ENCODE measurements at places on chromosomes 13 and 19. TPM values are rescaled to one million over a fixed set of nuclear protein-coding genes. Genes with fewer than 3 reads are reported as not detected.

GRCh38 chr13:96726651-96727050, 267.6 kb downstream of the OXGR1 start:
- H3K4me1 ChIP-seq, result no peaks in the 10 kb centered on the region
- no peak overlapping the region for H3K4me3 ChIP-seq
- H3K27ac ChIP-seq, result no peak overlapping the region

GRCh38 chr13:31957772-31958171, 73.8 kb upstream of the FRY start:
- DNase-seq, result no peak
- no peak overlapping the region for H3K4me3 ChIP-seq
- no peaks in the 10 kb centered on the region for H3K27me3 ChIP-seq
- no peaks in the 10 kb centered on the region for H3K36me3 ChIP-seq

DNA sequence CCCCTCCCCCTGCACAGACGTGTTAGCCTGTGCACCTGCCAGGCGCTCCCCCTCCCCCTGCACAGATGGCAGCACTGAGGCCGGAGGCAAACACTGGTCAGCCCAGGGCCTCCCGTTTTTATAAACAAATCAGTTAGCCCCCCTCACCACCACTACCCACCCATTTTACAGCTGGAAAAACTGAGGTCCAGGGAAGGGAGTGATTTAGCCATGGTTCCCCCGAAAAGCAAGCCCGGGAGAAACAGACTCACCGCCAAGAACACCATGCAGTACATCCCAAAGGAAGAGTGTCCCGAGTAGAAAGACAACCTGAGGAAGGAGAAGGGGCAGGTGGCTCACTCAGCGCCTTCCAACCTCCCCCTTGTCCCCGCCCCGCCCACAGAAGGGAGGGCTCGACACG, 8.7 kb downstream of the PLPP2 start:
- H3K4me1 ChIP-seq, result no peaks in the 10 kb centered on the region
- DNase-seq, result no peak
- no peak overlapping the region for H3K4me3 ChIP-seq
- peaks cover 7% of the 10 kb centered on the region for H3K36me3 ChIP-seq
- H3K27me3 ChIP-seq, result no peaks in the 10 kb centered on the region

DNA sequence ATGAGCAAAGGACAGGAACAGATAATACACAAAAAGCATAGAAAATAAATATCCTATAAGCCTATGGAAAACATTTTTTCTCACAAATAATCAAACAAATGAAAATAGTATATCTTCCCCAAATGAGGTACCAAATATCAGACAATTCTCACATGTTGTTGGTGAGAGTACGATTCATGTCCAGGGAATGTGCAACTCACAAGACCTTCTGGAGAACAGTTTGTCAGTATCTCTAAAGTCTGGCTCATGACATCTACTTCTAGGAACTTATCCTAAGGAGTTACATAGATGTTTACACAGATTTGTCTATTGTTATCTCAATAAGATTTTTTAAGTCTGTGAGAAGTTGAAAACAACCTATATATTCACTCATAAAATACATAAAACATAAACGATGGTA, 80.3 kb upstream of the ARHGEF7 start:
- H3K27ac ChIP-seq, result no peak overlapping the region
- no peaks in the 10 kb centered on the region for H3K4me1 ChIP-seq
- H3K27me3 ChIP-seq, result no peaks in the 10 kb centered on the region

GRCh38 chr19:582497-583197, 7.0 kb upstream of the HCN2 start:
- no peak overlapping the region for H3K27ac ChIP-seq
- no peak overlapping the region for H3K4me3 ChIP-seq
- H3K4me1 ChIP-seq, result no peaks in the 10 kb centered on the region
- no peaks in the 10 kb centered on the region for H3K27me3 ChIP-seq

ZNF667 gene
- total RNA-seq, result 21.3 TPM

VSTM1 gene
- total RNA-seq, result not detected

FAM124A gene
- 9.2 TPM for total RNA-seq

SIGLEC5 gene
- 0.92 TPM for total RNA-seq

CDC16 gene
- 61.1 TPM for total RNA-seq
